NCI-H2081 treated with DMSO at 0.1 percent for 48 hours (cell line): ENCODE measurements at places on chromosomes 12 and 14.

GRCh38 chr14:81123811-81124210, 96.9 kb downstream of the GTF2A1 start:
- DNase-seq = no peak

- no peak for DNase-seq
These were observed 7.7 kb downstream of the CSRP2 start for GRCh38 chr12:76871082-76871481.

- DNase-seq = no peak
These were observed 52.4 kb upstream of the FICD start for GRCh38 chr12:108462686-108463085.

DNA sequence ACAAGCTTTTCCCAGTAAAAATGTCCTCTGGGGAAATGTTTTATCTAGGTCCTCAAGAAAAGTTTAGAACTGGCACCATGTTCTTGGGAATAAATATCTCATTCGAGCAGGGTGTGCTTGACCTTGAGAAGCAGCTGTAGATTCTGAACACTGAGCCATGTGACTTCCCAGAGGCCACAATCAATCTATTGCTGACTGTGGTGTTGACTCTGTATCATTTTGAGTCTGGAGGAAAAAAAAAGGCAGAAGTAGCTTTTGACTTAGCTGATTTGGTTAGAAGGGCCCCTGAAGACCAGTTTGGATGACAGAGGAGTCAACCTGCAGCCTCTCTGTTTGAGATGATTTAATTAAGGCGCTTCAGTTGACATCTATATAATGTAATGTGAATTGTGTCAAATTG, 592.4 kb upstream of the SEL1L start:
- DNase-seq = no peak

DNA sequence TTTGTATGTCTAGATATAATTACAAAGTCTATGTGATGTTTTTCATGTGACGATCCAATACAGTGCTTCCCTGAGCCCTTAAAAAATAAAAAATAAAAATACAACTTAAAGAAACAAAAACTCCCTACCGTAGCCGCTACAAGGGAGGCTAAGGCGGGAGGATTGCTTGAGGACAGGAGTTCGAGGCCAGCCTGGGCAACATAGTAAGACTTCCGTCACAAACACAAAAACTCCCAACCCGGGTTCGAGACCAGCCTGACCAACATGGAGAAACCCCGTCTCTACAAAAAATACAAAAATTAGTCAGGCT, 669 bp upstream of the CDKN3 start:
- no peak for DNase-seq

DNA sequence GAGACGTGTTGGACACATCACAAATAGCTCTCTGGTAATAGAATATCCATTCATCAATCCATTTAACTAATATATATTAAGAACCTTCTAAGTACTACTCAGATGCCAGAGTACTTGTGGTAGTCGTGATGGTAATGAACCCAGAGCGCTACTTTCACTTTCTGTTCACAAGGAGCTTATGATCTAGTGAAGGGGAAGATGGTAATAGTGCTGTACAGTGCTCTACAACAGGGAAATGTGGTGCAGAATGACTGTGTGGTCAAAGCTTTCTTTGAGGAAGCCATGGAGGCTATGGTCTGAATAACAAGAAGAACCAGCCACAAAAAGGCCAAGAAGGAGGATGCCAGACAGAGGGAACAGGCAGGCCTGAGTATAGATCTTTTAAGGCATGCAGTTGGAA, 212.0 kb downstream of the PTPRO start:
- DNase-seq = no peak

GRCh38 chr14:59482541-59483331, 1.5 kb downstream of the L3HYPDH start:
- DNase-seq = no peak

GRCh38 chr12:44875417-44875953, 630 bp downstream of the NELL2 start:
- DNase-seq = no peak

GRCh38 chr14:77988096-77988870, 181.9 kb upstream of the NRXN3 start:
- no peak for DNase-seq

GRCh38 chr12:123010110-123010509, 29.6 kb downstream of the ARL6IP4 start:
- DNase-seq = no peak

DNA sequence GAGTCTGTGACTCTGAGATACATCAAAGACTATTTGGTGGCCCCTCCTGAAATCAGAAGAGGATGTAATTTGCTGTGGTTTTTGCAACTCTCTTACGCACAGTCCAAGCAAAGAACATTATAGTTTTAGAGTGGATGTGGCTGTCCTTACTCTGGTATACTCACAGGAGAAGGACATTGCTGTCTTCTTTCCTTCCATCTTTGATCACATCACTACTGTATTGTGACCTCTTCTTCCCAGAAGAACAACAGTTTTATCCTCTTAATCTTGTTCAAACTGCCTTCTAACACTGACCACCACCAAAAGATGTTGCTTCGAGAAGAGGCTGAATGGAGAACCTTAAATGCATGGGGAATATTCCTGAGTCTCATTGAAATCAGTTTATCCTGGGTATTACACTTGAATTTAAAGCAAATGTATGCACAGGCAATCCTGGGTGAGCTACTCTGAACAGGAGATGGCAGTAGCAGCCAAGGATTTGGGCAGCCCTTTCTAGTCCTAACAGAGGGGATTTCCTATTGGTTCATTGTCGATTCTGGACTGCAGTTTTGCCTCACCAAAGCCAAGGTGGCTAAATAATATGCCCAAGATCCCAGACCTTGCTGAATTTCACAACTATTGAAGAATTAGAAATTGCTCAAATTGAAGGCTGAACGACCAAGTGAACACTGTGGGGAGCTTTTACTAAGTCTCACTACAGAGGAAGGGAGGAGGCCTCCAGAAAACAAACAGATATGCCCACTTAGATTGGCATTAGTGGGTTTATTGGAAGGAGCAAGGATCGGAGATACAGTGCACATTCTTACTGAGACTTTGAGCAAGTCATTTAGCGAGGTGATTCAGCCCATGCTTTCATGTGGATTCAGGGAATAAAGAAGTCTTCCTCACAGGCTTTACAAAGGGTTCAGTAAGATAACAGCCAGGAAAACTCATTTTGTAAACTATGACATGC, 282.8 kb downstream of the PAWR start:
- DNase-seq = no peak

- no peak for DNase-seq
These were observed 46.3 kb upstream of the SLC38A4 start for GRCh38 chr12:46872135-46872534.

- DNase-seq = no peak
These were observed 9.5 kb downstream of the MED13L start for GRCh38 chr12:116267948-116268347.

- no peak for DNase-seq
These were observed 17.7 kb upstream of the STXBP6 start for GRCh38 chr14:25067600-25067999.

- DNase-seq = no peak
These were observed 74.2 kb upstream of the BDKRB2 start for GRCh38 chr14:96130391-96130790.

DNA sequence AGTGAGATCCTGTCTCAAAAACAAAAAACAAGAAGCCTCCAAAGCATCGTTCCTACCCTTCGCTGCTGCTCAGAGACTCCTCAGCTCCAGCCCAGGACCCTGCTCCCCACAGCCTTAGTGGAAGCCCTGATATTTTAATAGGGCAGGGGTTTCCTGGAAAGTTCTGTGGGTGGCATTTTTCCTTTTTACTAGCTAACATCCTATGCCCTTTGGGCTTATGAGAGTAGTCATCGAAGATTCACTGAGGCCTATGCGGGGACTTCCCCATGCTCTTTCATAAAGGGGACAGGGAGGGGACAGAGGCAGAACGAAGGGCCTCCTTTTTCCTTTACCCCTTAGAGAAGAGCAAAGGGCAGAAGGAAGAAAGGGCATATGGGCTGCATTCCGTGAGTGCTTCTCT, 8.3 kb downstream of the LAG3 start:
- DNase-seq = no peak

DNA sequence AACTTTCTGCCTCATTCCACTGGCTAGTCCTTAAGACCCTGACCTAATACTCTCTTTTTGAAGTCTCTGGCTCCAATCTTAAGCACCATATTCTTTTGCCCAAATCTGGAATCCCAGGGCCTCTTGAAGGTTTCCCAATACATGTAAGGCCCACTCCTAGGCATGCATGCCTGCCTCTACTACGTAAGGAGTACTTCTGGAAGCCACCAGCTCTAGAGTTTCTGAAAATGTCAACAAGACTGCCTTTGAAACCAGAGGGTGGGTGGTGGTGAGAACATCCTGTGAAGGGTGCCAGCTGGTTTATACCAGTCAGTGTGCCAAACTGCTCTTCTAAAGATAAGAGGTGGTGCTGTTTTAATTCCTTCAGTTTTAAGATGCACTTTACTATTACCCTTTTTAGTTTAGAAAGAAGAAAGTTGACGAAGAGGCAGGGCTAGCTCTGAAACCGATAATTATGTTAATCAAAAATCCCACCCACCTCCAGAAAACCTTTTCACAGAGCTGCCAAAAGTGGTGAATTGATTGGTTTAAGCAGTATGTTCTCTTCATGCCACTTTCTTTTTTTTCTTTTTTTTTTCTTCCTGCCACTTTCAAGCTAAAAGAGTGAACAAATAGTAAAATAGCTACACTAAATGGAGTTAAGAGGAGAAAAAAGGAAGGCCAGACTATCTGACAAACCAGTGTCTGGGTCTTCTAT, 8.7 kb upstream of the WDR89 start:
- DNase-seq = no peak

GRCh38 chr12:54005531-54005852, 3.3 kb upstream of the HOXC8 start:
- DNase-seq = no peak

- no peak for DNase-seq
These were observed 944 bp downstream of the CCND2 start for GRCh38 chr12:4274396-4275015.
